ENCODE measurements at places on chromosomes 5 and 9.

- DNase-seq, result no peak
Measured at GRCh38 chr9:19221326-19221725, 9.2 kb upstream of the DENND4C start.

DNA sequence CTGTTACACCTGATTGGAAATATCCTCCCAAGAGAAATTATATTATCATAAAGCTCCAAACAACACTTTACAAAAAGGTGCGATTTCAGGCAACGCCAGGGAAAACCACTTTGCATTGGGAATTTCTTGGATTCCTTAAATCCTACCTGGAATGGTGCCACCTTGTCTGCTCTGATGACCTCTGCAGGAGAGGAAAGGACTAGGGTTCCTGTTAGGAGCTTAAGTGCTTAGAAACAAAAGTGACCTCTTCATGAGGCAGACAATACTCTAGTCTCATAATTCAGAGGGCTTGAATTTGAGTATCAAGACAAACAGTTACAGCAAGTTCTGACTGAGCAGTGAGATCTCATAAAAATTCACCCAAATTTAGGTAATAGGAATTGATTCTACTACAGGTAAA, 33.9 kb upstream of the GLIS3 start:
- no peak for DNase-seq

DNA sequence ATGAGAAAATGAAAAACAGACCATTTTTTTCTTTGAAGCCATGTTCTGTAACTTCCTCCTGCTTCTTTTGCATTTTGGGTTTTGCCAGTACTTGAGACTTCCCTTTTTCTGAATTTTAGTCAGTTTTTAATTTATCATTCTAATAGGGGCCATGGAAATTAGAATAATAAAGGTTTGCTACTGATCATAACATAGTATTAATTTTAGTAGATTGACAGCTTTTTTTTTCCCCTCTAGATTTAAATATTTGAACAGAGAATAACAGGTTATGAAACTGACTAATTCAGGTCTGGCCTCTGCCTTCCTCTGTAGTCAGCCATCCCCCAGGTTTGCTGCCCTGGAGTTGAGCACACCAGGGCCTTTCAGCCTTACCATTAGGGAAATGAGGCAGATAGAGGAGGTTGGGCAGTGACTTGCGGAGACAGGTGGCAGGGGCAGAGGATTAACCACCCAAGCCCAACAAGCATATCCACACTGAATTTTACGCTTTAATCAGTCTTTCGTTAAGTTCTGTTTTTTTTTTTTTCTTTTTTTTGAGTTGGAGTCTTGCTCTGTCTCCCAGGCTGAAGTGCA, 80.1 kb upstream of the TNFAIP8 start:
- no peak for DNase-seq

GRCh38 chr9:98871558-98872065, 64.1 kb downstream of the GALNT12 start:
- no peak for DNase-seq

GRCh38 chr9:134863941-134864820, 16.4 kb upstream of the FCN2 start:
- DNase-seq, result no peak

DNA sequence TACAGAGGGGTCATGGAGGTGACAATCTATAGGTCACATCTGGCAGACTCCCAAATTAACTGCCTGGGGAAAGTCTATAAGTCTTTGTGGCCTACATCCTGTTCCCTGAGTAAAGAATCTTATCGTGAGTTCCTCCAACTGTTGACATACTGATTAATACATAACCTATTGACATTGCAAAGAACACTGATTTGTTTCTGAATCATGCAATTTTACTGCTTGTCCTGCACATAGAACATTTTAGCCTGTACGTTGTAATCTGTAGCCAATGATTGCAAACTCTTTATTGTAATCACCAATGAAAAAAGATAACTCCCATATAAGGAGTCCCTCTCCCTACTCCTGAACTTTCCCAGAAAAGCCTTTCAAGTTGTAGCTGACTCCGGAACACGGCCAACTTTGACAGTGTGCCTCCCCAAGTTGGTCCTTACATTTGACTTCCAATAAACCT, 18.8 kb upstream of the OR2K2 start:
- DNase-seq, result peak; percentile 84

GRCh38 chr5:152462021-152462721, 57.1 kb upstream of the NMUR2 start:
- DNase-seq, result no peak

DNA sequence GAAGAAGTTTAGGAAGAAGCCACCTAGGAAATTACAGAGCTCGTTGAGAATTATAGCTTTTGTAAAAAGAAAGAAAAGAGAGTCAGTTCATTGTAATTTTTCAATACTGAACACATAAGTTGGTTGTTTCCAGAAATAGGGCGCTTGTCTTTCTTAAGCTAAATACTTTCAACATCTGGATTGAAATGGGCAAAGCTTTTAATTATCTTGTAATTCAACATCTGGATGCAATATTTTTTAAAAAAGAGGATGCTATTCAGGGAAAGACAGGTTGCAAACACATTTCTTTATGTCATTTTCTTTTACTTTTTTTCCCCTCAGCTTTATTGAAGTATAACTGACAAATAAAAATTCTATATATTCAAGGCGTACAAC, 100.7 kb upstream of the TRPC7 start:
- DNase-seq, result no peak

DNA sequence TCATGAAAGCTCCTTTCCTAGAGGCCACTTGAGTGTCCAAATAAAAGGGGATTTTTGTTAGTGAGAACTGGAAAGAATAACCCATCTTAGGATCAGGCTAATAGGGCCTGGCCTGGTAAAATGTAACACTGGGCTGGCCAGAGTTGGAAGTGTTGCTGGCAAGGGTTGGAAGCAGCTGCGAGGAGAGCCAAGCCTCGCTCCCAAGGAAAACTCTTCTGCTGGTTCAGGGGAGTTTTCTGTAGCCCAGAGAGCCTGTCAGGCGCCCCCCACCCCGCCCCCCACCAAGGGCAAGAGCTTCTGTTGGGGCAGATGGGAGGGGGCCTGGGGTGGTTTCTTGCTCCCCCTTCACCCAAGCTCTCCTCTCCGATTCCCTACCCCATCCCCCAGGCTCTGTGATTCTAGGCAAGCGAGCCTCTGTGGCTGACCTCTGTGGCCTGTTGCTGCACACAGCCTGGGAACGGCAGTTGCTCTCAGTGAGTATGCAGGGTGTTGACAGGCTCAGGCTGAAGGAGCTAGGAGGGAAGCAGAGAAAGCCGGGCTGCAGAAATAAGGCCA, 547.8 kb downstream of the CCDC171 start:
- DNase-seq, result no peak

DNA sequence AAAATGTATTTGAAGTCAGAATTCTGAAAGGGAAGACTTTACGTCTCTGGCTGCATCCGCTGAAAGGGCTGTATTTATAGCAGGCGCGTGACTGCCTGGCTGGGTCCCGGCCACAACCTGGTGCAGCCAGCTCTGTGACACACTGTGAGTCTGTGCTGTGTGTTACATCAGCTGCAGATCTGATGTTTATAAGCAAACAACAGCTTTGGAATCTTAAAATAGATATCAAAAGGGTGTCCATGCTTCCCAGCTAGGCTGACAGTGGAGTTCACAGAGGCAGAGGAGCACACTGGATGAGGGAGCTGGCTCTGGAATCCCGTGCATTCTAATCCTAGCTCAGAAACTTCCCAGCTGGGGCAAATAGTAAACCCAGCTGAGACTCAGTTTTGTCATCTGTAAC, 433.4 kb upstream of the BRINP1 start:
- no peak for DNase-seq
